ENCODE measurements at places on chromosomes 12 and 14.

DNA sequence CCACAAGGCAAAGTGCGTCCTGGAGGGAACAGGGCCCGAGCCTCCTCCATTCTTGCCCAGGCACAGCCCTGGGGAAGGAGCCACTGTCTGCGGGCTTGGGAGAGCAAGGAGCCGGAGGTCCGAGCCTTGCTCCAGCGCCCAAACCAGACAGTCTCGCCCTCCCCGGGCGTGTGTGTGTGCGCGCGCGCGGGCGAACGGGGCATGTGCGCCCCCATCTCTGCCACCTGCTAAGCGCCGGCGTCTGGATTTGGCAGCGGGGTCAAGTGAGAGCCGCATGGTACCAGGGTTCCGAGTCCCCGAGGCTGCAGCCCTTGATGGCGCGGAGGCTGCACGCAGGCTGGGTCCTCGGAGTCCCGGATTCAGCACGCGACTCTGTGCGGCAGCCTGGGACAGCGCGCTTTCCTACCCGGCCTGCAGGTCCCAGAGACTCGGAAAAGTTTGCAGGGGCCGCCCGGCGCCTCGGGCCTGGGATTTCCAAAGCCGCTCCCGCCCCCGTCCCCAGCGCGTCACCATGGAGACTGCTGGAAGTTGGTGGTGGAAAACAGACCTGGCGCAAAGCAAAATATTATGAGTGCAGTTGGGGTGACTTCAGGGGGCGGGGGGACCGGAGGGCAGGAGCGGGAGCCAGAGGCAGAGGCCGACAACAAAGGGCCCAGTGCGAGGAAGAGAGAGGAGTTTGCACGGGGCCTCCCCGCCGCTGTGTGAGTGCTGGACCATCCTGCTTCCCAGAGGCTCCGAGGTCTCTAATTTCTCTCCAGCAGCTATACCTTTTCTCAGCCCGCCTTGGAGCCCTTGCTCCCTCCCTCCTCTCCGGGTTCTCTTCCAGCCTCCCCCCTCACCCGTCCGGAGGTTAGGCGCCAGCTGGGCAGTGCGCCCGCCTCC, 4.2 kb downstream of the RFX4 start:
- no peak for DNase-seq

DNA sequence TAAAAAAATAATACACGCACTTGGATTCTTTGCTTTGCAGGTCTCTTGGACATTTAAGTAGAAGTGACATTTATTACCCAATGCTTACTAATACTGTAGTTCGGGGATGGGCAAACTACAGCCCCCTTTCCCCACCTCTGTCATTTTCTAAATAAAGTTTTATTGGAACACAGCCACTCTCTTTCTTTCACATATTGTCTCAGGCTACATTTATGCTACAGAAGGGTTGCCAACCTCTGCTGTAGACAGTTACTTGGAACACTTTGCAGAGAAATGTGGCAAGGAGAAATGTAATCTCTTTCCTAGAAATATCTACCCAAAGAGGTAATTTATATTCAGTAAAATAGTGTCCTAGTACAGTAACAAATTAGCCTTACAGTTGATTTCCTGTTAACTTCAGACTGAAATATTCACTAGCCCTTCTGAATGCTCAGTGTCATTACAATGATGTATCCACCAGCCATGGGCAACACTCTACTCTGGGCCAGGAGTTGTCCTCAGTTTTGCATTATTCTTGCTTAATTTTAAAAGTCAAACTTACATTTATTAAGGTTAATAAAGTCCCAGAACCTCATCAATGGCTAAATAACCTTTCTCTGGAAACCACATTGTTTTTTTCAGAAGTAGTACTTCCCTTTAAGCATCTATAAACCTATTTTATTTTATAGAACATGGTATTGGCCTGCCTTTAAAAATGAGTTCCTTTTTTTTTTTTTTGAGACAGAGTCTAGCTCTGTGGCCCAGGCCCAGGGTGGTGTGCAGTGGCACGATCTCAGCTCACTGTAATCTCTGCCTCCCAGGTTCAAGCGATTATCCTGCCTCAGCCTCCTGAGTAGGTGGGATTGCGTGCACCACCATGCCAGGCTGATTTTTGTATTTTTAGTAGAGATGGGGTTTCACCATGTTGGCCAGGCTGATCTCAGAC, 269.6 kb upstream of the AMIGO2 start:
- no peak for DNase-seq

DNA sequence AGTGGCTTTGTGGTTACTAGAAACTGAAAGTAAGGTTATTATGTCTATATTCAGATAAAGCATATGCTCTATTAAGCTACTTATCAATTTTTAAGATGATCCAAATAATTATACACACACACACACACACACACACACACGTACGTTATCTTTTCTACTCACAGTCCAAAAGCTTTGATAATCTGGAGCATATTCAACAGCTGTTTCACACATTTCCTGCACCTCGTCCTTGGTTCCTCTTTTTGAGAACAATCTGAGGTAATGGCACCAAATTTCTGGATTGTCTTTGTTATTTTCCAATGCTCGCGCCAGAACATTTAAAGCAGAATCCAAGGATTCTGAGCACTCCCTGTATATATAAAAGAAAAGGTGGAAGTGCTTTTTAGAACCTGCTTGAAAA, 37.5 kb downstream of the ZFC3H1 start:
- no peak for DNase-seq

GRCh38 chr12:39587225-39587624, 32.4 kb downstream of the ABCD2 start:
- DNase-seq, result no peak

DNA sequence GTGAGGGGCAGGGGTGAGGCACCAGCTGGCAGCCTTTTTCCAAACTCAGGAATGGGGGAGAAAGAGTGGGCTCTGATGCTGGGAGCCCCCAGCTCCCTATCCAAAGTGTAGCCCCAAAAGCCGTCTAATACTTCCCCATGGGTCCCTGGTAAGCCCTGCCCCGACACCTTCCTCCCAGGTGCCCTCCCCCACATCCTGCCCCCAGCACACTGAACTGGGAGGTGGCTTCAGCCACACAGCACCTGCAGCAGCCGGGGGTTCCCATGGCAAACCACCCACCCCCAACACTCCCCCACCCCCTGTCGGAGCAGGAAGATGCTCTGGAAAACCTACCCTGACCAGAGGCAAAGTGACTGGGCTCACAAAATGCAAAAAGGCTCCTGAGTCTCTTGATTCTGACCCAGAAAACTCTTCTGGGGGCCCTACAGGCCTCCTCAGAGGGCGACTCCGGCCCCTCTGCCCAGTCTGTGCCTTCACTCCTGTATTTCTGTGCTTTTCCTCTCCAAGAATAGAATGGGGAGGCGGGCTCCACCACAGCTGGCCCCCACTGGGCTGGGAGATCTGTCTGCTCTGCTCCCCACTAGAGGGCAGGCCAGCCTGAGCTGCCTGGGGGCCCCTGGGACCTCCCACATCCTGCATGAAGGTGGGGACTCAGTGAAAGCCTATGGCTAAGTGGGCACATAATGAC, 81.6 kb downstream of the ITPK1 start:
- DNase-seq, result peak; percentile 40

GRCh38 chr14:49892301-49892635, 614 bp upstream of the ARF6 start:
- no peak for DNase-seq

- DNase-seq, result no peak
These were observed 199.3 kb downstream of the TTC7B start for GRCh38 chr14:90616881-90617280.

DNA sequence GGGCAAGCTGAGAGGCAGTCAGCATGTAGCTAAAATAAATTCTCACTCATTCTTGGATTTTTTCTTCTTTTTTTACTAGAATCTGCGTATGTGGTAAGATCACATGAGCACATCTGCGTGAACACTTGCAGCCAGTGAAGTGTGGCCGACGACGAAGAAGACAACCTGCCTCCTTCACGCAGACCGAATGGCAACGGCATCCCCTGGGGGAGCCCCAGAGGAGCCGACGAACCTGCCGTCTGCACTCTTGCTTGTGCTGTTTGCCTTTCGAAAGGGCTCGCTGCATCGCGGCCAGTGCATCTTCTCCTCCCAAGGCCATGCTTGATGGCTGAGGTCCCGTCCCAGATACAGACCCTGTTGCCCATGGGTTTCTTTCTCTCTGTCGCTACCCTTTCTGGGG, 113.8 kb downstream of the KCNK10 start:
- DNase-seq, result no peak

DNA sequence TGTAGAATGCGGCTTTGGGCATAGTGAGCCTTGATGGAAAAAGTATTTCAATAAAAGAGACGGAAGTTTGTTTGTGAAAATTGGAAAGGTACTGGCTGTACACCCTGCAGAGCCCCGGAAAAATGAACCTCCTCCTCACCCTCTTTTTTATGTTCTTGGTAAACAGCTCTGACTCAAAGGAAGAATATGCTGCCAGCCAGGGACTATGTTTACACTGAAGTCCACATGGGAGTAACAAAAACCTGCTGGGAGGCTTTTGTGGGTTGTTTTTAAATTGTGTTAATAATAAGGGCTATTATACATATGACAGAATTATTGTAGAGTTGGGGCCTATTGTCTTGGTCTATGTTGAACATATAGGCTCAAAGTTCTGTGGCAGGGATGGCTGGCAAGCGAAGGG, 70.7 kb downstream of the TTC8 start:
- no peak for DNase-seq

- no peak for DNase-seq
These were observed 30.9 kb downstream of the SLC35F4 start for GRCh38 chr14:57834961-57835360.

- no peak for DNase-seq
These were observed 37.7 kb upstream of the NR1H4 start for GRCh38 chr12:100435957-100436356.

DNA sequence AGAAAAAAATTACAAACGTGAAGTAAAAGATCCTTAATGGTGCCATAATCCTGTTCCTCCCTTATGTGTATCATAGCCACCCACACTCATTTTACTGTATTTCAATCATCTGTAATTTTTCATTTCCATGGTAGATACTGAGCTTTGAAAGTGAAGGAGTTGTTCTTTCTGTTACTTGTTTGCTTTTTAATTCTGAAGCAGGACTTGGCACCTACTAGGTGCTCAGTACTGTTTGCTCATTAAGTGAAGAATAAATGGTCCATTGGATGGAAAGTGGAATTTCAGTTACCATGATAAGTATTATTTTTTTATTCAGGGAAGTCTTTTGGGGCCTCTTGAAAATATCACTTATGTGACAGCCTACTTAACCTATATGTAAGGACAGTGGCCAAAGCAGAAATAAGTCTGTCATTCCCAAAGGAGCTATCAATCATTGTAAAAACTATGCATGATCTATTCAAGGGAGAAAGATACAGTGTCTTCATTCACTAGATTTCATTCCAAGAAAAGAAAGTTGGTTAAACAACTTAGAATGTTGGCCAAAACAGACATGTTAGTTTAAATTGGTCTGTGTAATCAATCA, 1244.4 kb upstream of the SEL1L start:
- no peak for DNase-seq

- no peak for DNase-seq
These were observed 752.6 kb upstream of the FLRT2 start for GRCh38 chr14:84777356-84777755.

- no peak for DNase-seq
These were observed 411.1 kb upstream of the MDGA2 start for GRCh38 chr14:48086516-48086915.

GRCh38 chr12:85152311-85152729, 116.2 kb downstream of the LRRIQ1 start:
- no peak for DNase-seq

- no peak for DNase-seq
These were observed 22.6 kb downstream of the PLXNC1 start for GRCh38 chr12:94170690-94171594.

- no peak for DNase-seq
These were observed 21.9 kb upstream of the FAIM2 start for GRCh38 chr12:49925433-49926204.

- DNase-seq, result no peak
These were observed 23.8 kb upstream of the GALNT9 start for GRCh38 chr12:132352896-132353800.

- DNase-seq, result no peak
These were observed 3.5 kb upstream of the NID2 start for GRCh38 chr14:52072266-52072780.

DNA sequence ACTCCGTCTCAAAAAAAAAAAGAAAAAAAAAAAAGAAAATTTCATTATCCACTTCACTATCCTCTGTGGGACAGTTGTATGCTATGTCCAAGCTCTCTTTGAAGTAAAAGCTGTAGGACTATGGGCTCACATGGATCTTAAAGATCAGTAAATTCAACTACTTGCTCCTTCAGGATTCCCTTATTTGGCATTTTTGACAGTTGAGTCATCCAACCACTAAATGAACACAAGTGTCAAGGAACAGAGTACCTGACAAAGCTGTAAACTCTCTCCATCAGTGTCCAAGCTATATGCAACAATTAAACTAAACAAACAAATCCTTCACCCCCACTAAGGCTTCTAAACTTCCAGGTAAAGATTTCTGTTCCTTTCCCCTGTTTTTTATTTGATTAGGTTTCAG, 177.0 kb downstream of the CEP128 start:
- DNase-seq, result no peak

- peak; percentile 84 for DNase-seq
These were observed 65.1 kb downstream of the PCNX1 start for GRCh38 chr14:70972107-70972976.

DNA sequence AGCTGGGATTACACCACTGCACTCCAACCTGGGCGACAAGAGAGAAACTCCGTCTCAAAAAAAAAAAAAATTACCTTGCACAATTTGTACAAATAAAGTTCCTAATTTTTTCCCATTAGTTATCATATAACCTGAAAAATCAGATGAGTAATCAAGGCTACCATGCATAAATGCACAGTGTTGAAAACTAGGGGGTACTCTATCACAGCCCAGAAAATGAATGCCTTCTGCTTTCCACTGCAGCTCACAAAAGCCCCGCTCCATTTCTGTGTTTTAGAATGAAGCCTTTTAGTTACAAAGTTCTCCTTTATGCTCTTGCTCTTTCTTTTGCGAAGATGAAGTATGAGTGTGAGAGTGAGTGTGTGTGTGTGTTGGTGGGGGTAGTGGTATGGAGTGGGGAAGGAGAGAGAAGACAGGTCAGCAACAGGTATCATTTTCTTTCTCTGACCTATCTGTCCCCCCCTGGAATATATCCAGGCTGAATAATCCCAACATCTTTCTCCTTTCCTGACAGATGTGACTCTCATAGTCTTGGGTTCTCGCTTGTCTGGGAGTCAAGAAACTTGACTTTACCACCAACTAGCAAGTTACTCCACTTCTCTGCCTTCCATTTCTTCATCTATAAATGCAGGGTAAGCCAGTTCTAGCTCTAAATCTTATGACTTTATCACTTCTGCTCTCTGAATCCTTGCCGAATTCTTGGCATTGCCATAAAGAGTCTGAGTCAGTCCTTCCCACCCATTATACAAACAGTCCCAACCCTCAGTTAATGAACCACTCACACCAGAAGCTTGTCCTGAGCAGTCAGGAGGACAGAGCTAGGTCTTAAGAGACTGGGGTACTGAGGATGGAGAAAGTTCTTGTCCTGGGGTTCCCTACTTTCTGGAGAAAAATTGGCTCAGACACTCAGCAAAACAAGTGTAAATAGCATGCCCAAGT, 16.1 kb downstream of the BIN2 start:
- no peak for DNase-seq
